KBM-7 (cell line): ENCODE measurements at places on chromosomes 16 and 17.
A peak's percentile ranks its signal among the peaks of the same experiment; 100 is the strongest.

DNA sequence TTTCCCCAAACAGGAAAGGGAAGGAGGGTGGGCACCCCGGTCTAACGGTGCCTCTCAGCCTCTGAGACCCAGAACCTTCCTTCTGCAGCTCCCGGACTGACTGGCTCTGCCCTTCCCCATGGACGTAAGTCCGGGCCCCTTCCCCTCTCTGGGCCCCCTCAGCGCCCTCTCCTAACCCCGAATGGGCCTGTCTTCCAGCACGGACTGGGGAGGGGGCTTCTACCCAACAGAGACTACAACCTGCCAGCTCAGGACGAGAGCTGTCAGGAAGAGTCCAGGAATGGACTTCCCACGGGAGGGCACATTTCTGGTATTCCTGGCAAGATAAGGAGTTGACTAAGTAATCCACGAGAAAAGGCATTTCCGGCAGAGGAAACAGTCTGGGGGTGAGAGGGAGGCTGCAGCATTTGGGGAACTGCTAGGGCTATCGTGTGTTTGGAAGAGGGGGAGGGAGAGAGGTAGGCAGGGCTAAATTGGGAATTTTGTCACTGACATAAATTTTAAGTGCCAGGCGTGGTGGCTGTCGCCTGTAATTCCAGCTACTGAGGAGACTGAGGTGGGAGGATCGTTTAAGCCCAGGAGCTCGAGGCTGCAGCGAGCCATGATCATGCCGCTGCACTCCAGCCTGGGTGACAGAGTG, 12.1 kb upstream of the ALDOA start:
- DNase-seq: peak; percentile 68

- DNase-seq: no peak
Observed at GRCh38 chr16:15601212-15601879, 41.6 kb downstream of the MARF1 start.

GRCh38 chr16:85153046-85153445, 40.8 kb upstream of the CIBAR2 start:
- no peak for DNase-seq

GRCh38 chr17:65514541-65514940, 46.9 kb downstream of the AXIN2 start:
- DNase-seq: no peak

DNA sequence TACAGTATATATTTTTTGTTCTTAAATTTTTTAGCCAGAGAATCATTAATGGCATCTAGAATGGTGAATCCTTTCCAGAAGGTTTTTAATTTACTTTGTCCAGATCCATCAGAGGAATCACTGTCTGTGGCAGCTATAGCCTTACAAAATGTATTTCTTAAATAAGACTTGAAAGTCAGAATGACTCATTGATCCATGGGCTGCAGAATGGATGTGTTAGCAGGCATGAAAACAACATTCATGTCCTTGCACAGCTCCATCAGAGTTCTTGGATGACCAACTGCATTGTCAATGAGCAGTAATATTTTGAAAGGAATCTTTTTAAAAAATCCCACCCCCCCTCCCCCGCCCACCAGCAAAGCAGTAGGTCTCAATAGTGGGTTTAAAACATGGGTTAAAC, 51.4 kb downstream of the CACNG1 start:
- DNase-seq: no peak

- DNase-seq: no peak
Observed at GRCh38 chr16:51577621-51578303, 426.7 kb upstream of the SALL1 start.

GRCh38 chr17:68207651-68208253, 40.1 kb upstream of the AMZ2 start:
- DNase-seq: no peak

- DNase-seq: no peak
Observed at GRCh38 chr16:2160915-2161551, 5.5 kb downstream of the TRAF7 start.

- DNase-seq: no peak
Observed at GRCh38 chr16:8914098-8914497, 31.9 kb downstream of the LITAFD start.

GRCh38 chr16:50702725-50703124, 9.3 kb downstream of the NOD2 start:
- no peak for DNase-seq
